ENCODE measurements at places on chromosomes 5 and 9.
A peak's percentile ranks its signal among the peaks of the same experiment; 100 is the strongest.

DNA sequence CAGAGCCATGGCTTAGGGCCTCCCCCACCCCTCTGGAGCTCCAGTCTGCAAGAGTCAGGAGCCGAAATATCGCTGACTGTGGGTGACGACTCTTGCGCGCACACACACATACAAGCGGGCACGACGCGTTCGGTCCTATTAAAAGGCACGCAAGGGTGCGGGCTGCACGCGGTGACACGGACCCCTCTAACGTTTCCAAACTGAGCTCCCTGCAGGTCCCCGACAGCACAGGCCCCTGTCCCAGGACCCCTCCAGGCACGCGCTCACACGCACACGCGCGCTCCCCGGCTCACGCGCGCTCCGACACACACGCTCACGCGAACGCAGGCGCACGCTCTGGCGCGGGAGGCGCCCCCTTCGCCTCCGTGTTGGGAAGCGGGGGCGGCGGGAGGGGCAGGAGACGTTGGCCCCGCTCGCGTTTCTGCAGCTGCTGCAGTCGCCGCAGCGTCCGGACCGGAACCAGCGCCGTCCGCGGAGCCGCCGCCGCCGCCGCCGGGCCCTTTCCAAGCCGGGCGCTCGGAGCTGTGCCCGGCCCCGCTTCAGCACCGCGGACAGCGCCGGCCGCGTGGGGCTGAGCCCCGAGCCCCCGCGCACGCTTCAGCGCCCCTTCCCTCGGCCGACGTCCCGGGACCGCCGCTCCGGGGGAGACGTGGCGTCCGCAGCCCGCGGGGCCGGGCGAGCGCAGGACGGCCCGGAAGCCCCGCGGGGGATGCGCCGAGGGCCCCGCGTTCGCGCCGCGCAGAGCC, at the start of gene GRIN1:
Gene GRIN1, plus strand, starts transcription at position 433 of the 746 bp plus-strand sequence. CDS start 333 bp downstream, outside the sequence.
- DNase-seq = peak; percentile 48

GRCh38 chr9:91532325-91532724, 108.7 kb upstream of the NFIL3 start:
- no peak for DNase-seq

GRCh38 chr9:127116088-127116726, 6.2 kb downstream of the ANGPTL2 start:
- DNase-seq = no peak

GRCh38 chr5:87755360-87755759, 342.6 kb upstream of the CCNH start:
- DNase-seq = no peak

DNA sequence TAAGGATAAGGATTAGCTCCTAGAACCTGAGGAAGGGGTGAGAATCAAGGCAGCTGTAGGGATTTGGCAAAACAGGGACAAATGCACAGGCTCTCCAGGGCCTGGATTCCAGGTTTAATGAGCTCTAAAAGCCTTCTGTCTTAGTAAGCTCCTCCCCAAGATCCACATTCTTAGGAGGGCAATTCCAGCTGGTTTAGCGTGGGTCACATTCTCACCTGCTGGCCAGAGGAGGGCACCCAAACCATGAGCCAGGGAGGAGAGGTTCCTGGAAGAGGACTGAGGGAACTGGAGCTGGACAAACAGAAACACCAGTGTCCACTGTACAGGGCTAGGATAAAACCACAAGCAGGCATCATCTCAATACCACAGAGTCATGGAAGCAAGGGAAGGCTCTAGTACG, 480.0 kb downstream of the CCDC171 start:
- DNase-seq = no peak

DNA sequence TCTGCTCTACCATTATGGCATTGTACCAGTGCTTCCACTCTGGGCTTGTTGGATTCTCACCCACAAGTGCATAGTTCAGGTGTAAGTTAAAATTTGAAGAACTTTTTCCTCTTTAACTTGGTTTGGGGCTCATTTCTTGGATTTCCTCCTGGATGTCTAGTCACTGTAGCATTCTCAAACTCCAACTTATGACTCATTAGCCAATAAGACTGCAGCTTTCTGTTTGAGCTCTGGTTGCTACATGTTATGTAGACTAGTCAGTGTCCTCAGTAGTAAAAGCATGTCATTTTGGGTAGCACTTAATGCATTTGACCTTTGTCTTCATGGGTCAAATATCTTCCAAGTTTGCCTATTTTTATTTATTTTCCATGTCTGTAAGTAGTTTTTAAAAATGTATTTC, 790.8 kb downstream of the BRINP1 start:
- DNase-seq = no peak

DNA sequence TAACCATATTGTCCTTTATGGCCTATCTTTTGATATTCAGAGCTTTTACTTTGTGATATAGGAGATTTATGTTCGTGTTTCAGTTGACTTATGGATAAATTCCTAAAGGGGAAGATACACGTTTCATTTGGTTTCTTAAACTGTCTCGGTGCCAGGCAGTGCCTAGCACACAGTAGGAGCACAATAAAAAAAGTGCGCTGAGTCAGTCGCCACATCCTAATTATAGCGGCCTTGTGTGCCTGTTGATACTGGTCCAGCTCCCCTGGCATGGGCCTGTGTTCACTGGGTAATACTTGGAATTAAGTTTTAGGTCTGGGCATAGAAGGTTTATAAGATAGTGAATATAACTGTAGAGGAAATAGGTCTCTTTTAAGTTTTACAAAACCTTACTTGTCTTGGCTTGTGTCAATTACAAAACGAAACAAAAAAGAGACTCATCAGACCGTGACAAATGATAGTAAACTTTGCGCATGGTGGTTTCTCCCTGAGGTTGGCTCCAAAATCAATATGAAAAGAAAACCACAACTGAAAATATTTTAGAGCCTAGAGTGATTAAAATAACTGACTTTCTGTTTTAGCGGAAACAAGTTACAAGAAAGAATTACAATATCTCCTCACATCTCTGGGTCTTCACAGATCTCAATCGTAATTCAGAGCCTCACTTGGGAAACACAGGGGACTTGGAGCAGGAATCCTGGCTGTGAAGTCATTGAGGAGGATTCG, 84.8 kb downstream of the MVB12B start:
- peak; percentile 85 for DNase-seq

- DNase-seq = no peak
Measured at GRCh38 chr5:58060996-58061395, 398.9 kb downstream of the PLK2 start.

DNA sequence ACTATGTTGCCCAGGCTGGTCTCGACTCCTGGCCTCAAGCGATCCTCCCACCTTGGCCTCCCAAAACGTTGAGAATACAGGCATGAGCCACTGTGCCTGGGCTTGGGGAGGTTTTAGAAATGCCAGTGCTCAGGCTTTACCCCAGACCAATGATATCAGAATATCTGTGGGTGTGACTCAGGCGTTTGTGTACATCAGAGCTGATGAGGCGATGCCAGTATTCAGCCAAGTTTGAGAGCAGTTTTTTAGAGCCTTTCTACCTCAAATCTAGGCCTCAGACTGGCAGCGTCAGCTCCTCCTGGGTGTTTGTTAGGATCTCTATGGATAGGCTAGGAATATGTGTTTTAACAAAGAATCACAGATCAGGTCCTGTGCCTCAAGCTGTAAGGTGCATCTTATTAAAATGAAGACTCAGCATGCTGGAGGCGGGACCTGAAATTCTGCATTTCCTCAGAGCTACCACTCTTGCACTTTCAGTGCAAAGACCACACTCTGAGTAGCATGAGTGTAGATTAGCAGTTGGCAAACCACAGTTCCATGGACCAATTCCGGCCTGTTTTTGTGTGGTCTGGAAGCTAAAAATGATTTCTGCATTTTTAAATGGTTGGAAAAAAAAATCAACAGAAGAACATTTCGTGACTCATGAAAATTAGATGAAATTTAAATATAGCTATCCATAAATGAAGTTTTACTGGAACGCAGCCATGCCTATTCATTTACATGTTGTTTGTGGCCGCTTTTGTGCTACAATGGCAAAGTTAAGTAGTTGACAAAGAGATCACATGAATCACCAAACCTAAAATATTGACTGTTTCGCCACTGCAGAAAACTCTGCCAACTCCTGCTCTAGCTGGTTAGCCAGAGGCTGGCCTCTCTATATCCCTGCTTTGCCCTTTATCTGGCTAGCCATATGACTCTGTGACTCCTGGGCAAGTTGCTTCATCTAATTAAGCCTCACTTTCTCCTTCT, 92.2 kb downstream of the KLF4 start:
- DNase-seq = no peak

DNA sequence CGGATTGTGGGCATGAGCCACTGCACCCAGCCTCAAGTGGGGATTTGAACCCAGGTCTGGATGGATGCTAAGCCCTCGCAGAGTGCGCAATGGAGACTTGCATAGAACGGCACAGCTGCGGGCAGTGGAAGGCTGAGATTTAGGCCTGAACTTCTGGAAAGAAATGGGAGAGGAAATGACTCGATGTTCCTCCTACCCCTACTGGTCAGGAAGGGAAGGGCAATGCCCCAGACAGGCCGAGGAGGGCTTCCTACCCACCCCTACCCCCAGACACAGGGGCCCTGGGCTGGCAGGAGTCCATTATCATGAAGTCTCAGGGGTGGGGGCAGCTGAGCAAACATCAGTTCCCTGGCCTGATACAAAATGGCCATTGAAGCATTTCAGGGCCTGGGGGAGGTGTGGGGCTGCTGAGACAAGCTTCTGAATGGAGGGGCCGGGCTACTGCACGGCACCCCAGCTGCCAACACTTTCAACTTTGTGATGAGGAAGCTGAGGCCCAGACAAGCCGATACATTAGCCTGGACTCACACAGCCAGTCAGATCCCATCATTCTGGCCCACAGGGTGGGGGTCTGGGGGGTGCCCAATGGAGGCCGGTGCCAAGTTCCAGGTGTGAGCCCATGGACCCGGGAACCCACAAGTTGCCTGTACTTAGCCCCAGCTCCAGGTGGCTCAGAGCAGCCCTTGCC, 13.5 kb upstream of the WDR38 start:
- DNase-seq = no peak

GRCh38 chr5:40402007-40402364, 277.7 kb upstream of the PTGER4 start:
- DNase-seq = no peak

DNA sequence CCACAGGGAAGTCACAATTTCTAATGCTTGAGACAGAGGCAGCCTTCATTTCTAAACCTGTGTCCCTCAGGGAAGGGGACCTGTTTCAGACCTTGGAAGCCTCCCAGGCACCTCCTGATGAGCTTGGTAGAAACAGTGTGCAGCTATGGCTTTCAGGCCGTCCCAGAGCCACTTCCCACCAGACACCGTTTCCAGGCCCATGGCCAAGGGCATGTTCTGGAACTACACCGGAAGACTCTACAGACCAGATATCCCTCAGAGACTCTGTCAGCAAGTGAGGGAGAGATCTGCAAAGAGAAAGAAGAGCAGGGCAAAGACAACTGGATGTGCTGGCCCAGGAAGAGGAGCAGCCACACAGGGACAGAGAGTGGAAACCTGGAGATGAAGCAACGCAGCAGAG, 82.2 kb upstream of the HSPA9 start:
- DNase-seq = no peak

DNA sequence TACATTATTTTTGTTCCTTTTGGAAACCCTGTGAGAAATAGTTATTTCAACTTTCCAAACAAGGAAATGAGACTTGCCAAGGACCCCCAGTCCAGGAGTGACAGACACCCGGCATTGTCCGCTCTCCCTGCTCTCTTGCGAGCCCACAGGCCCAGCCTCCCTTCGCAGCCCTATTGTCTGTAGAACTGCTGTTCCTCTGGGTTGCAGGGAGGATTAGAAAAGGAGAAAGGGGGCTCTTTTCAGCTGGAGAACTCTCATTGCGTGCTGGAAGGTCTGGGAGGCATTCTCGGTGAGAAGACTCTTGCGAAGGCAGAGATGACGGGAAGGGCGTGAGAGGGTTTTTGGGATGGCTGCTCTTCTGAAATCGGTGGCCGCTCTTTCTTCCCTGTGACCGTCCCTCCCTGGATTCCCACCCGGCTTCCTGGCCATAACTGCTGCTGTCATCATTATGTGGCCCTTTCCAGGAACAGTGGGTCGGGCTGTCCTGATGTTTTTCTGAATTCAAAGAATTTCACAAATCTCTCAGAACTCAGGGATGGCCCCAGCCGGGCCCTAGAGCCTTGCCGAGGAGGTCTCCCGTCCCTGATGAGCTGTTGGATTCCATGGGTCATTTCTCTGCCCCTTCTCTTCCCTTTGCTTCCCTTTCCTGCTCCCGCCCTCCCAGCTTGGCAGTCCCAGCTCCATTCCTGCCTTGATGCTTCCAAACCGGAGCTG, 29.8 kb downstream of the STC2 start:
- DNase-seq = no peak

- DNase-seq = no peak
Measured at GRCh38 chr9:99406939-99407338, 184.9 kb downstream of the SEC61B start.

- DNase-seq = no peak
Measured at GRCh38 chr5:89034588-89034987, 151.6 kb upstream of the MEF2C start.

DNA sequence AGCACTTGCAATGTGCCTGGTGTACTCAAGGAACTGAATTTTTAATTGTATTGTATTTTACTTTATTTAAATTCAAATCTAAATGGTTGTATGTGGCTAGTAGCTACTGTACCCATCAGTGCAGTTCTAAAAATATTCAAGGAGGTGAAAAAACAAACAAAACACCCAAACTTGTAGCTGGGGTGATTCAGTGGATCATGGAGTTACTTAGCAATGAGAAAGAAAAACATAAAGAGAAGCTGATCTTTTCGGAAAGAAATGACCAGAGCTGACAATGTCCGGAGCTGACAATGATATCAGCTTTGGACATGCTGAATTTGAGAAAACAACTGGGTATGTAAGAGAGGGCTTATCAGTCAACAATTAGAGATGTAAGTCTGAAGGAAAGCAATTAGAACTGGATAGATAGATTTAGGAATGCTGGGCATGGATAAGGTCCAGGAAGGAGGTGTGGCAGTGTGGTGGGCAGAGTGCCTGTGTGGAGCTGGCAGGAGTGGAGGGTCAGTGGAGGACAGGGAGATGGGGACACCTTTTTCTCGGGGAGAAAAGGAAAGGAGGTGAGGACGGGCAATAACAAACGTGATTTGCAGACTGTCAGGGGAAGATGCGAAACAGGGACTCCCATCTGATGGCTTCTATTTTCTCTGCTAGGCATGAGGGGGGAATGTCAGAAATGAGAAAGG, 113.2 kb downstream of the DCP2 start:
- DNase-seq = no peak

GRCh38 chr5:139473105-139473504, 2.3 kb downstream of the SMIM33 start:
- DNase-seq = no peak

DNA sequence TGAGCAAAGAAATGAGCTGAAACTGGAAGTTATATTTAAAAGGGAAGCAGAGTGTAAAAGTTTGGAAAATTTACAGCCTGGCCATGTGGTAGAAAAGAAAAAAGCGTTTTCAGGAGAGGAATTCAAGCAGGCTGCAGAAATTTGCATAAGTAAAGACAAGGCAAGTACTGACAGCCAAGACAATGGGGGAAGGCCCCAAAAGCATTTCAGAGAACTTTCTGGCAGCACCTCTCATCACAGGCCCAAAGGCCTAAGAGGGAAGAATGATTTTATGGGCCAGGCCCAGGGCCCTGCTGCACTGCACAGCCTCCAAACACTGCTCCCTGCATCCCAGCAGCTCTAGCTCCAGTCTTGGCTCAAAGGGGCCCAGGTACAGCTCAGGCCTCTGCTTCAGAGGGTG, 169.7 kb downstream of the GLIS3 start:
- DNase-seq = no peak

GRCh38 chr9:104074876-104075275, 19.2 kb upstream of the SMC2 start:
- DNase-seq = no peak

Measured in T-helper 1 cell (primary cell).